Progenitor cell of endocrine pancreas (in vitro differentiated cells): ENCODE measurements at places on chromosomes 3 and 15. TPM values are rescaled to one million over a fixed set of nuclear protein-coding genes. Genes with fewer than 3 reads are reported as not detected.

The CHRFAM7A gene
- 0.96 and 1.1 TPM in 2 replicates for total RNA-seq

The APEH gene
- total RNA-seq = 160 and 178 TPM in 2 replicates

The ZDHHC19 gene
- total RNA-seq = not detected in 2 replicates

The FSIP1 gene
- total RNA-seq = 1.6 and 2.5 TPM in 2 replicates

The DAZL gene
- not detected in 2 replicates for total RNA-seq

The GOLGA8Q gene
- total RNA-seq = not detected in 2 replicates

The CYP8B1 gene
- total RNA-seq = not detected in 2 replicates

The CX3CR1 gene
- not detected in 2 replicates for total RNA-seq

The CD200 gene
- total RNA-seq = 37.4 and 42.1 TPM in 2 replicates

The PLSCR2 gene
- total RNA-seq = 0.44 TPM in 1 of 2 replicates, not detected in the other

The PRR23B gene
- total RNA-seq = not detected in 2 replicates

The TMEM108 gene
- 6.1 and 6.7 TPM in 2 replicates for total RNA-seq

The MELTF gene
- total RNA-seq = 4.8 and 5.0 TPM in 2 replicates

The ALDH1L1 gene
- total RNA-seq = 3.1 and 4.7 TPM in 2 replicates

The MESP1 gene
- 0.50 and 0.51 TPM in 2 replicates for total RNA-seq

The GOLGA8S gene
- 0.81 and 0.84 TPM in 2 replicates for total RNA-seq

The COLQ gene
- total RNA-seq = 9.2 and 9.9 TPM in 2 replicates

The GOLGA6L7 gene
- not detected in 2 replicates for total RNA-seq

The ECE2 gene
- not detected in 2 replicates for total RNA-seq

The CEMIP gene
- total RNA-seq = 0.77 and 1.3 TPM in 2 replicates

The CNTN3 gene
- 11.3 and 12.7 TPM in 2 replicates for total RNA-seq

The FAM81A gene
- total RNA-seq = 0.34 and 0.58 TPM in 2 replicates

The LOXL1 gene
- 17.1 and 17.4 TPM in 2 replicates for total RNA-seq

The HRG gene
- total RNA-seq = not detected in 2 replicates
